ENCODE measurements at places on chromosomes 4 and X.
A peak's percentile ranks its signal among the peaks of the same experiment; 100 is the strongest.

DNA sequence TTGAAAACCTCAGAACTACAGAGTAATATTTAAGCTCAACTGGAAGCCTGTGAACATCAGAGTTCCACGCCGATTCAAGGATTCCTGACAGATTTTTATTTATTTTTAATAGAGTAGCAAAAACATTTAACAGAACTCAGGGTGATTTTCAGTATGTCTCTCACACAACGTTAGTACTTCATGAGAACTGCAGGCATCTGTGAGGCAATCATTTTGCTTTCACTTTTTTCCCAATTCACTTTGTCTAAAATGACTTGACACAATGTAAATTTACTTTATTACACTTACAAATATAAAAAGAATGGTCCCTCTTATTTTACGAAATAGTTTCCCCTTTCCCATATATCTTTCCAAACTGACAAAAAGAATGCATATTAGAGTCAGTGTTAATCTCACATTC is 869.5 kb upstream of the EPHA5 start:
- DNase-seq = no peak

- DNase-seq = peak; percentile 3
Measured at GRCh38 chr4:37889849-37890800, 759 bp upstream of the TBC1D1 start.

DNA sequence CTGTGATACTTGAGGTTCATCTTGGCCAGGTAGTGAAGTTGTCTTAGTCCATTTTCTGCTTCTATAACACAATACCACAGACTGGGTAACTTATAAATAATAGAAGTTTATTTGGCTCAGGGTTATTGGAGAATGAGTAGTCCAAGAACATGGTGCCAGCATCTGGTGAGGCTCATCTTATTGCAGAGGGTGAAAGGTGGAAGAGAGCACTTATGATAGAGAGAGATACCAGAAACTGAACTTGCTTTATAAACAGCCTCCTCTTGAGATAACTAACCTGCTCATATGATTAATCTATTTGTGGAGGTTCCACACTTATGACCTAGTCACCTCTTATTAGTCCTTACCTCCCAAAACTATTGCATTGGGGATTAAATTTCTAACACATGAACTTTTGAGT is 1.6 kb downstream of the C4orf51 start:
- no peak for DNase-seq

DNA sequence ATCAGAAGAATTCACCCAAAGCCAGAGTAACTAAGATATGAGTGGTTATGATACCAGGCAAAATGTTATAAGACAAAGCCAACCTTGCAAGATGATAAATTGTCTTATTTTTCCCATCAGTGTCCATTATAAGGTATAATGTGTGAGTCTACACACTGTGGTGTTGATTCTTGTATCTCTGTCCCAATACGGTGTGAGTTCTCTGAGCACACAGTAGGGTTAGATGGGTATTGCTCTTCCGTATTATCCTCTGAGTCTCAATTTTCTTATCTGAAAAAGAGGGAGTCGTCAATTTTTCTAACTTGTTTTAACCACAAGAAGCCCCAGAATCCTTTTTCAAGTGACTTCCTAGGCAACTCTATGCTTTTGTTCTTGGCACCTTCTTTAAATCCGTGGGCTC is 69.9 kb downstream of the HMGB2 start:
- DNase-seq = no peak

GRCh38 chr4:148812101-148812500 is 369.9 kb upstream of the NR3C2 start:
- DNase-seq = no peak

DNA sequence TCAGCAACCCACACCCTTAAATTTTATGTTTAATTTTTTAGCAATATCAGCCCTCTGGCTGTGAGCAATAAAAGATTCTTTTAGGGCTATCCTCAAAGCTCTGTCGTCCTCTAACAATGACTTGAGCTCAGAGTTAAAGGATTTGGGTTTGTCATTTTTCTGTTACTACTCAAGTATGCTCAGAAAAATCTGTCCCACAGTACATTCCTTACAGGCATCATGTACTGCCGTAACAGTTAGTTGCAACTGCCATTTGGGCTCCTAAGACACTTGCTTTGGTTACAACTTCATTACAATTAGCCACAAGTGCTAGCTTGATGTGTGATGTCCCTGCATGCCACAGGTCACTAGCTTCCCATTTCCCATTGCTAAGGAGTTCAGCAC is 33.2 kb downstream of the COQ2 start:
- DNase-seq = no peak

Data from activated CD8-positive, alpha-beta memory T cell treated with anti-CD3 and anti-CD28 coated beads for 4 hours (primary cell).